Naive thymus-derived CD4-positive, alpha-beta T cell (primary cell): ENCODE measurements at places on chromosomes 13 and 19. TPM values are rescaled to one million over a fixed set of nuclear protein-coding genes. Genes with fewer than 3 reads are reported as not detected.
A peak's percentile ranks its signal among the peaks of the same experiment; 100 is the strongest.

GRCh38 chr19:49924004-49924880 lies 4.8 kb upstream of the ATF5 start:
- no peak for DNase-seq

GRCh38 chr19:37932985-37933936 lies 26.3 kb downstream of the SIPA1L3 start:
- DNase-seq: no peak

ERICH4 gene
- total RNA-seq: not detected

ZNF570 gene
- 9.1 TPM for total RNA-seq

- DNase-seq: peak; percentile 21
Measured at GRCh38 chr19:18223860-18224524, 2.2 kb downstream of the PDE4C start.

DNA sequence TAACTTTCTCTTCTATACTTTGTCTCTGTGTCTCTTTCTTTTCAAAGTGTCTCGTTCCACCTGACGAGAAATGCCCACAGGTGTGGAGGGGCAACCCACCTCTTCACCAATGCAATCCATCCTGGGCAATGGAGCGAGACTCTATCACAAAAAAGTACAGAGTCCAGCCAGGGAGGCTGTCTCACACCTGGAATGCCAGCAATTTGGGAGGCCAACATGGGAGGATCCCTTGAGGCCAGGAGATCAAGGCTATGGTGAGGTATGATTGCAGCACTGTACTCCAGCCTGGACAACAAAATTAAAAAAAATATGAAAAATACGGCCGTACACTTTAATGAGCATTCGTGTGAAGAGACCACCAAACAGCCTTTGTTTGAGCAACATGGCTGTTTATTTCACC lies 2.8 kb upstream of the ZNF600 start:
- no peak for DNase-seq

GRCh38 chr19:7515645-7516151 lies at the start of gene ZNF358:
ZNF358 (plus strand) TSS chr19:7516103; CDS start chr19:7519243, 3,140 bp downstream.
- DNase-seq: no peak

DNA sequence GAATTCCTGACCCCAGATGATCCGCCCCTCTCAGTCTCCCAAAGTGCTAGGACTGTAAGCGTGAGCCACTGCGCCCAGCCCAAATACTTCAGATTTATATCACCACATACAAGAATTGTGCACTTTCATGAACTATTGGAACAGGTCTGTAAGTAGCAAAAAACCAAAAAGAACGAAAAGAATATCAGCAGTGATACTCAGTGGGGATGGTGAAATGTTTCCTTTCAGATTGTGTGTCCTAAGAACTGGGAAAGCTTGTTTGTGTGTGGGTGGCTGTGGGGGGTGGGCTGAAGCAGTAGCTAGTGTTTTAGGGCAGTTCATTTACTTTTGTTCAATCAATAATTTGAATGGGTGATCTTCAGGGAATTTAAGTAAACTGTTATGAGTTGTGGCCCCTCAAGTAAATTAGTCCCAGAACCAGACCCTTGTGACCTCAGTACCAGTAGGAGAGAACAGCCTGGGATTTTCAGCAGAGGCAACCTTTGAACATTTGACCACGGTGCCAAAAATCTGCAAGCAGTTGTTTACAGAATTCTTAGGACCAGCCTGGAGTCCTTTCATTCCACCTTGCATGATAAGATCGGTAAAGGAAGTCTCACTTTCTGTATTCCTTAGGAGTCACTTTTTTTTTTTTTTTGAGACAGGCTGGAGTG lies 106.6 kb downstream of the LRCH1 start:
- DNase-seq: no peak

CCDC70 gene
- total RNA-seq: not detected in 2 replicates

DNA sequence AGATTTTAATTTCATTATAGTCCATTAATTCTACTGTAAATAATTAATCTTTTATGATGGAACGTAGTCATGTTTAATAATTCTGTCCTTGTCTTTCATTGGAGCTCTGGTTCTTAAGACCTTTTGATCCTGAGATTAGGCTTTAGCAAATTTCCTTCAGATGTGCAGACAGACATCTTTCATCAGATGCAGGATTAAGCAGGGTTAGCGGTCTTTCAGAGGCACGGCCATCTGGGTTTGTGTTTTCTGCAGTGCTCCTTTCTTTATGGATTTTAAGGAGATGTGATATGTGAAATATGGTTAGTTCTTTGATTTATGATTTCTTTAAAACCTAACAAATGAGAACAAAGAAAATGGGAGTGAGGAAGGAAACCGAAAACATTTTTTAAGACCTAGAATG lies 643.9 kb upstream of the SGCG start:
- no peak for DNase-seq

DNA sequence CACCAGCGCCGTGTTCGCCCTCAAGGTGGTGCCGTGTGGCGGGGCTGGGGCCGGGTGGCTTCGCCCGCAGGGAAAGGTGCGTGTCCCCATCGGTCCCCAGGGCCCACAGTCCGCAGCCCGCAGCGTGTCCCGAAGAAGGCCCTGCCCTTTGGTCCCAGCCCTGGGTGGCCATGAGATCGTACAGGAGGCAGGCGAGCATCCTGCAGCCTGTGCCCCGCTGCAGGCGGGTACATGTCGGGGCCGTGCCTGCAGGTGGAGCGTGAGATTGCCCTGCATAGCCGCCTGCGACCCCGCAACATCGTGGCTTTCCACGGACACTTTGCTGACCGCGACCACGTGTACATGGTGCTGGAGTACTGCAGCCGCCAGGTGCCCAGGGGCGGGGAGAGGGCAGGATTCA lies 1.5 kb downstream of the PLK5 start:
- DNase-seq: no peak

- DNase-seq: no peak
Measured at GRCh38 chr13:79522583-79522982, 41.6 kb downstream of the NDFIP2 start.

GRCh38 chr19:18778826-18779495 lies 12.1 kb downstream of the COMP start:
- no peak for DNase-seq
